ENCODE measurements at places on chromosomes 1 and 21.
A peak's percentile ranks its signal among the peaks of the same experiment; 100 is the strongest.

- no peak for DNase-seq
Measured at GRCh38 chr1:53079251-53079650, 17.2 kb downstream of the PODN start.

DNA sequence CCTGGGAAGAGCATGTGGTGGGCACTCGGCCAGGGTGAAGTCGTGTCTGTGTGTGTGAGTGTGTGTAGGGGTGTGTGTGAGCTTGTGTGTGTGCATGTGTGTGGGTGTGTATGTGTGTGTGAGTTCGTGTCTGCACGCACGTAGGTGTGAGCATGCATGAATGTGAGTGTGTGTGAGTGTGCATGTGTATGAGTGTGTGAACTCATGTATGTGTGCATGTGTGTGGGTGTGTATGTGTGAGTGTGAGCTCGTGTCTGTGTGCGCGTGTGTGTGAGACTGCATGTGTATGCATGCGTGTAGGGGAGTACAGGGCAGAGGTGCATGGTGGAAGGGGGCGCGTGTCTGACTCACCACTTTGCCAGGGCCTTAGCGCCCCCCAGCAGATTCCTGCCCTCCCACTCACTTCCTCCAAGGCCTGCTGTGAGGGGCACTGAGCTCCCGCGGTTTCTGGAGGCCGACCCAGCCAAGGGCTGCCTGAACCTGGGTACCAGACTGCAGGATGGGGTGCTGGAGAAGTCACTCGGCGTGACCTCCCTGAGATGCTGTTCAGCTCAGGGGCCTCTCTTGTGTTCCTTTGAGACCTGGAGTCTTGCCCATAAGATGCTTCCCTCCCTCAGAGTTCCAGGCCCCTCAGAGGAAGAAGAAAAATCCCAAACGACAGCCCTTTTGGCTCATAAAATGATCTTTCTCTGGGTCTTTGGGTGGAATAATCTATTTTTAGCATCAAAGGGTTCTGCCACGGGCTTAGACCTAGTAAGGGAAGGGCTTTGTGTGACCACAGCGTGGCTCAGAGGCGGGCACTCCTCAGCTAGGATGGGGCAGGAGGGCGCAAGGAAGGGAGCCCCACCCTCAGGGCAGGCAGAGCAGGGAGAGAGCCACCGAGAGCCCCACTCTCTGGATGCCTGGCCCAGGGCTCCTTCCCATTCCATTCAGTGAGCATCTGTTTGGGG, 41.1 kb upstream of the RUNX3 start:
- peak; percentile 46 for DNase-seq

DNA sequence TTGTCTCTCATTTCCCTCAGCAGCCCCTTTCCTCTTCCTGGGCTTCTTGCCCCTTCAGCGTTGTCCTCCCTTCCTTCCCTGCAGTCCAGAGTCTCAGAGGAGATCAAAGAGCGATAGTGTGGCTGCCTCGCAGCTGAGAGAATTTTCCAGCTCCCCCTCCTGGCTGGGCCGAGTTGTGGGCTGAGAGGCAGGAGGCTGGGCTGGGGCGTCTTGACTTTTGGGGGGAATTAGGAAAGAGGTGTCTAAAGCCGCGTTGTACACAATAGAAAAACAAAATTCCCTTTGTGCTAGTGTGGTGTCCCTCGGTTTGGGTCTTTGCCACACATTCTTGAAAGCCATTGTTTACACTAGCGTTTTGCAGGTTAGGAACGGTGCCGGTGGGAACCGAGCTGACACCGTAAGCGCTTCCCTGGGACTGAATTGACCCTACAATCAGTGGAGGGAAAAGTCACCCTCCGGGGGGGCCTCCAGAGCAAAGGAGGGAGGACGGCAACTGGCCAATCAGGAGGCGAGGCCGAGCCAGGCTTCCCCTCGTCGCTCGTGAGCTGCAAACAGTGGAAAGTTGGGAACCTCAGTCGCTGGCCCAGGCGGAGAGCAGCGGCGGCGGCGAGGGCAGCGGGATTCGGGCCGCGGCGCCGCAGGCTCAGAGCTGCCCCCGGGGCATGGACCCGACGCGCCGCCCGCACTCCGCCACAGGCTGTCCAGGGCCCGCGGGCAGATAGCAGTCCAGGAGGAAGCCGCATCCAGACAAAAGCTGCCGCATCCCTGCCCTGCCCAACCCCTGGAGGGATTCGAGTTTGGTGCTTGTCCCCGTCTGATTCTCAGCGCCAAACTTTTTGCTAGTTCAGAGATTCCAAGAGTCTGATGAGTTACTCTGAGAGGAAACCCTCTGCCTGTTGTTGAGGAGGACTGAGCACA, at the start of gene HMCN1:
TSS of gene HMCN1 (plus strand) at position 574 of the 918 bp plus-strand sequence. CDS start 389 bp downstream, outside the sequence.
- DNase-seq = peak; percentile 86

GRCh38 chr1:224767676-224768075, 151.6 kb downstream of the CNIH3 start:
- no peak for DNase-seq

DNA sequence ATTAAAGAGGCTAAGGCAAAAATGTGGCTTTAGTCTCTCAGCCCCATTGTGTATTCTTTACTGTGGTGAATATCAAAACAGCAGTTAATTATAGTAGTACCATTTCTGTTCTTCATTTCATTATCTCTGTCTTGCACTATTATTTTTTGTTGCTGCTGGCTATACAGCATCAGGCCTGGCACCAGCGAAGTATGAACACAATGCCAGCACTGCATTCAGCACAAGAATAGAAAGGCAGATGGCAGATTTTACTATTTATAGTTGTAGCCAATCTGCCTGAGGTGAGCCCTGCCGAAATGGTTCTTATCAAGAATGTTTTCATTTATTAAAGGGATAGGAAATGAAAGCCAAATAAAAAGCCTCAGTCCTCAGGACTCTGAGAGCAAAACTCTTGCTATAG, 72.1 kb downstream of the GPR52 start:
- no peak for DNase-seq

DNA sequence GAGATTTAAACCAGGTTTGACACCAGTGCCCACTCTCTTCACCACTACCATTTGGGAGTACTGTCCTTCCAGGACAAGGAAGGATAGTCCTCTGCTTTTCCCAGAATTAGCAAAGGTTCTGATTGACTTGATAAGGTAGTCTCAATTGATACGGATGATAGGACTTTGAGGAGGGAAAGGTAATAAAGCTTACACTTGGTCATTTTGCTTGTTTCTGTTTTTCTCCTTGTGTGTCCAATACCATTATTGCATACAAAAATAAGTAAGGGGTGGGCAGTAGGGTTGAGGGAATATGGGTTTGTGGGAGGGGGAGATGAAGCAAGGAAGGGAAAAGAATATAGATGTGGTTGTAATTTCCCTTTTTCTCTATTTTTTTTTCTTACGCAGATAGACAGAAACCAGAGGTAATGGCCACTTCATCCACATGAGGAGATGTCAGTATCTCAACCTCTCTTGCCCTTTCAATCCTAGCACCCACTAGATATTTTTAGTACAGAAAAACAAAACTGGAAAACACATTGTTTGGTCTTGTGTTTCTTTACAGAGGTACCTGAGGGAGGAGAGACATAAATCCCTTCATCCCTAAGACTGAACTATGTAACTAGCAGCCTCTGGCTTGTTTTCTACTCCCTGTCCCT, 2.6 kb downstream of the C1orf56 start:
- DNase-seq = no peak

- DNase-seq = no peak
Measured at GRCh38 chr21:39553331-39553730, 59.4 kb upstream of the B3GALT5 start.

DNA sequence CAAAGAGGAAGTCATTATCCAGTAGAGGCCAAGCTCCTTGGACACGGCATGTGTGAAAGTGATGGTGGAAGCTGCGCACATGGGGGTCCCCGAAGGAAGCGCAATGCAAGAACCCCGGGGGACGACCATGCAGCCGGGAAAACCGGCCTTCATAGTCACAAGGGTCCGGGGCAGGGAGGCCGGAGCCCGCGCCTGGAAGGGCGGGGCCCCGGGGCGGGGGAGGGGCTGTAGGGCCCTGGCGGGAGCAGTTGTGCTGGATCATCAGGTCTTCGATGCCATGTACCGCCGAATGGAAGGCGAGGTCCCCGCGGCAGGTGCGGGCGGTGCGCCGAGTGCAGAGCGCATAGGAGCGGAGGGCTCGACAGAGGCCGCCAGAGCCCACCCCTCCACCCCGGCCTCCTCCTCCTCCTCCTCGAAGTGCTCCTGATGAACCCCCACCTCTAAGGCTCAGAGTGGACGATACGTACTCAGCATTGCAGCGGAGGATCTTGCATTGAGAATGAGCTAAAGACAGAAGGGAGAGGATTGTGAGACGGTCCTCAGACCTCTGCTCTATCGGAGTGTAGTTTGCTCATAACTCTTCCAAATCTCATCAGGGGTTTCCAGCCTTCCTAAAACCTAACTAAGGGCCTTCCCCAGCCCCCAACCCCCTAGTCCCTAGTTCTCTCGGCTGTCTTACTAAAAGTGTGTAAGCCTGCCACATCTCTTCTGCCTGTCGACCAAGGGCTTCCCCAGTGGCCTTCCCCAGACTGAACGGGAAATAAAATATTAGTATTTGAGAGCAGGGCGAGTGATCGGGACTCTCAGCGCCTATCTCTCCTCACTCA, 2.1 kb downstream of the HJV start:
- no peak for DNase-seq

Measured in EH (cell line).